Smooth muscle cell of trachea (primary cell): ENCODE measurements at places on chromosomes 3 and 15. TPM values are rescaled to one million over a fixed set of nuclear protein-coding genes. Genes with fewer than 3 reads are reported as not detected.

The TLR9 gene
- total RNA-seq = under 0.01 and 0.17 TPM in 2 replicates

The CYP8B1 gene
- total RNA-seq = not detected in 2 replicates

The ZNF660 gene
- 1.6 and 2.5 TPM in 2 replicates for total RNA-seq

The AEN gene
- total RNA-seq = 42.6 and 76.3 TPM in 2 replicates

The IL5RA gene
- total RNA-seq = not detected in 2 replicates

The LEKR1 gene
- 0.50 and 5.1 TPM in 2 replicates for total RNA-seq

The PLA2G4F gene
- total RNA-seq = under 0.01 TPM in 1 of 2 replicates, not detected in the other

The HMG20A gene
- total RNA-seq = 33.9 and 34.9 TPM in 2 replicates

The CPNE9 gene
- total RNA-seq = not detected in 2 replicates

The RFX7 gene
- 5.8 and 8.7 TPM in 2 replicates for total RNA-seq

The RAB6B gene
- total RNA-seq = 0.44 and 1.2 TPM in 2 replicates

The GATM gene
- total RNA-seq = 0.17 and 0.44 TPM in 2 replicates

The ERICH6 gene
- total RNA-seq = 0.15 and 0.17 TPM in 2 replicates

The ADAMTSL3 gene
- 0.17 and 1.2 TPM in 2 replicates for total RNA-seq

The EPHB3 gene
- total RNA-seq = 12.4 and 18.0 TPM in 2 replicates

The LRRN1 gene
- total RNA-seq = under 0.01 TPM in 2 replicates

The RRP9 gene
- 18.6 and 20.5 TPM in 2 replicates for total RNA-seq

The OSBPL10 gene
- 4.0 and 9.5 TPM in 2 replicates for total RNA-seq

The FES gene
- total RNA-seq = 38.7 and 63.0 TPM in 2 replicates

The TTC23 gene
- total RNA-seq = 30.6 and 35.6 TPM in 2 replicates

The C3orf52 gene
- 1.5 and 1.8 TPM in 2 replicates for total RNA-seq

The RAD18 gene
- 6.5 and 13.2 TPM in 2 replicates for total RNA-seq

The EPHB1 gene
- under 0.01 and 0.15 TPM in 2 replicates for total RNA-seq

The XCR1 gene
- under 0.01 TPM in 1 of 2 replicates, not detected in the other for total RNA-seq

The SLC24A1 gene
- 5.3 and 8.0 TPM in 2 replicates for total RNA-seq

The SLC28A2 gene
- total RNA-seq = not detected in 2 replicates

The ACP3 gene
- total RNA-seq = 0.99 and 4.5 TPM in 2 replicates

The CLDN1 gene
- 0.15 and 0.50 TPM in 2 replicates for total RNA-seq

The SAMMSON gene
- total RNA-seq = not detected in 2 replicates

The FBXL2 gene
- total RNA-seq = 20.2 and 25.2 TPM in 2 replicates

The SLC25A36 gene
- total RNA-seq = 66.5 and 71.3 TPM in 2 replicates

The CSK gene
- total RNA-seq = 24.4 and 30.9 TPM in 2 replicates

The SPESP1 gene
- total RNA-seq = 7.8 and 14.0 TPM in 2 replicates

The ACAN gene
- under 0.01 and 3.6 TPM in 2 replicates for total RNA-seq

The PLXNB1 gene
- 41.3 and 76.4 TPM in 2 replicates for total RNA-seq

The RPL29 gene
- 1,028 and 1,056 TPM in 2 replicates for total RNA-seq

The AGBL1 gene
- total RNA-seq = not detected in 2 replicates

The PTX3 gene
- total RNA-seq = 120 and 266 TPM in 2 replicates

The CLDN18 gene
- total RNA-seq = under 0.01 TPM in 1 of 2 replicates, not detected in the other

The GNB4 gene
- 64.7 and 97.0 TPM in 2 replicates for total RNA-seq

The PCLAF gene
- total RNA-seq = 23.3 and 66.8 TPM in 2 replicates

The SLC25A26 gene
- total RNA-seq = 16.9 and 21.7 TPM in 2 replicates

The HGD gene
- total RNA-seq = 0.17 and 0.29 TPM in 2 replicates

The SACM1L gene
- total RNA-seq = 33.9 and 42.6 TPM in 2 replicates

The RAMAC gene
- 28.8 and 35.6 TPM in 2 replicates for total RNA-seq

The MKRN3 gene
- total RNA-seq = 1.3 and 3.0 TPM in 2 replicates

The SLC24A5 gene
- not detected in 2 replicates for total RNA-seq

The HOMER2 gene
- total RNA-seq = 7.3 and 12.9 TPM in 2 replicates

The PLA2G4E gene
- under 0.01 TPM in 1 of 2 replicates, not detected in the other for total RNA-seq

The C3orf20 gene
- under 0.01 TPM in 1 of 2 replicates, not detected in the other for total RNA-seq

The FBXW12 gene
- 0.15 TPM in 1 of 2 replicates, not detected in the other for total RNA-seq

The LRRC2 gene
- total RNA-seq = under 0.01 and 0.99 TPM in 2 replicates

The BCHE gene
- total RNA-seq = 5.8 and 11.1 TPM in 2 replicates

The GRK7 gene
- total RNA-seq = under 0.01 TPM in 1 of 2 replicates, not detected in the other

The LRRIQ4 gene
- not detected in 2 replicates for total RNA-seq

The P2RY1 gene
- total RNA-seq = 4.0 and 4.1 TPM in 2 replicates

The CCDC39 gene
- total RNA-seq = 0.15 and 0.17 TPM in 2 replicates

The MYRIP gene
- total RNA-seq = 0.73 TPM in 1 of 2 replicates, not detected in the other
